Naive thymus-derived CD8-positive, alpha-beta T cell (primary cell): ENCODE measurements at places on chromosomes 5 and 9. TPM values are rescaled to one million over a fixed set of nuclear protein-coding genes. Genes with fewer than 3 reads are reported as not detected.

CCDC183 gene
- total RNA-seq: 1.4 TPM

TEX53 gene
- not detected for total RNA-seq

DNA sequence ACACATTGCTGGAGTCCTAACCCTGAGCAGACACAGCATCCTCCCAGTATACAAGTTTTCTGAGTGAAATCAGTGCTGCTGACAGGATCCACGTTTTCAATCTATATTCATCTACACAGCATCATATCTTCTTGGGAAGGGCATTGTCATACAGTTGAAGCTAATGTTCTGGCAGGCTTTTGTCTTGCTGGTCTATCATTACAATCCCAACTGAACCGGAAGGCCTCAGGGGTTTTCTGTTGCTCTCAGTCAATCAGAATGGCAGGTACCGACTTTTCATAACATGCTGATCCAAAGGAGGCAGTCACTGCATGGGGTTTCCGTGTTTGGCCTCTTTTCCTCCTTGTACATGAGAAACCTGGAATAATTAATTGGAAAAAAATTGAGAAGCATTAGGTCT lies 2118.8 kb upstream of the WWC1 start:
- H3K27me3 ChIP-seq: no peaks in the 10 kb centered on the region
- DNase-seq: no peak
- H3K27ac ChIP-seq: no peak overlapping the region

DNA sequence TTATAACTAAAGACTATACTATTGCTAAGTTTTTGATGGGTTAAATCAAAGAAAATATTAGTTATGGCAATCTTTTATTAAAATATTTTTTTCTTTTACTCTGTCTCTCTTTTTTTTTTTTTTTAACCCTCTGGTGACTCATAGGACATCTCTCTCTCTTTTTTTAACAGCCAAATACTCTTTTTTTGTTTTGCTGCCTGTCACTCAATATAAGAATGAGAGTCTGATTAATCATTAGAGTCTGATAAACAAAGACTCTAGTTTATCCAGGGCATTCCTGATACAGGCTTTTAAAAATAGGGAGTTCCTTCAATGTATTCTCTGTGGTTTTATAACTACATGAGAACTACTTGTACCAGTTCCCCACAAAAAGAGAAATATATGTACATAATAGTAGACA lies 77.3 kb downstream of the SLC38A9 start:
- no peaks in the 10 kb centered on the region for H3K27me3 ChIP-seq
- peaks cover 31% of the 10 kb centered on the region for H3K36me3 ChIP-seq
- no peak overlapping the region for H3K4me3 ChIP-seq
- H3K27ac ChIP-seq: no peak overlapping the region

- H3K27me3 ChIP-seq: no peaks in the 10 kb centered on the region
- no peak for DNase-seq
- H3K4me3 ChIP-seq: peak overlapping the region; percentile 14
- H3K4me1 ChIP-seq: peaks cover 81% of the 10 kb centered on the region
- H3K36me3 ChIP-seq: no peaks in the 10 kb centered on the region
Observed at GRCh38 chr5:176650354-176650884, 3.1 kb downstream of the TSPAN17 start.

- DNase-seq: no peak
- H3K4me1 ChIP-seq: peaks cover 25% of the 10 kb centered on the region
- peak overlapping the region; percentile 73 for H3K4me3 ChIP-seq
- H3K36me3 ChIP-seq: peaks cover 9% of the 10 kb centered on the region
- H3K27me3 ChIP-seq: no peaks in the 10 kb centered on the region
Observed at GRCh38 chr9:677461-678097, 163.9 kb upstream of the DMRT1 start.
